Activated T-cell treated with anti-CD3 and anti-CD28 coated beads, Interleukin-2, amount 50 U/mL, for 1 hour (primary cell): ENCODE measurements at places on chromosomes 16 and 17.

GRCh38 chr17:50635732-50635981 lies 976 bp downstream of the ABCC3 start:
- DNase-seq = no peak

DNA sequence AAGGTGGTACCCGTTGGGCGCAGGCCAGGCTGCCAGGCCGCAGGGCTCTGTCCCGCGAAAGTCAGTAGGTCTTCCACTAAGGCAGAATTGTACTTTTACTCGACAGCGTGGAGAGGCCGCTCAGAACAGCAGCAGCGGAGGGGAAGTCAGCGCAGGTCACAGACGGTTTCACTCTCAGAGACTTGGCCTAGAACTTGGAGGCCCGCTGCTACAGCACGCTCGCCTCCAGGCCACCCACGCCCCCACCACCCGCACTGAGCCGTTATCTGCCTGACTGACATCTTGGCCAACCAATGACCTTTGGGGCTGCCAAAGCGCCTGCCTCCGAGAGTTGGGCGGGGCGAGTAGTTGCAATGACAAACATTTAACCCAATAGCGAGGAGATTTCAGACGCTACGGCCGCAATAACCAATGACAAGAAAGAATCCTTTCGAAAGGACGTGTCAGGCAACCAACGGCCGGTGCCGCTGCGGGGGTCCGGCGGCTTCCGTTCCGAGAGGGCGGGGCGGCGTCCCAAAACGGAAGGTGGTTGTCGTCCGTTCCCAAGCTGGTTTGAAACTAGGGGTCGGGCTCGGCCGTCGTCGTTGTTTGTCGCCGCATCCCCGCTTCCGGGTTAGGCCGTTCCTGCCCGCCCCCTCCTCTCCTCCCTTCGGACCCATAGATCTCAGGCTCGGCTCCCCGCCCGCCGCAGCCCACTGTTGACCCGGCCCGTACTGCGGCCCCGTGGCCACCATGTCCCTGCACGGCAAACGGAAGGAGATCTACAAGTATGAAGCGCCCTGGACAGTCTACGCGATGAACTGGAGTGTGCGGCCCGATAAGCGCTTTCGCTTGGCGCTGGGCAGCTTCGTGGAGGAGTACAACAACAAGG lies at the start of gene DCAF7:
DCAF7 (plus strand) TSS at position 532 of the 871 bp plus-strand sequence; CDS start at position 733, 201 bp downstream.
- DNase-seq = peak; percentile 98

DNA sequence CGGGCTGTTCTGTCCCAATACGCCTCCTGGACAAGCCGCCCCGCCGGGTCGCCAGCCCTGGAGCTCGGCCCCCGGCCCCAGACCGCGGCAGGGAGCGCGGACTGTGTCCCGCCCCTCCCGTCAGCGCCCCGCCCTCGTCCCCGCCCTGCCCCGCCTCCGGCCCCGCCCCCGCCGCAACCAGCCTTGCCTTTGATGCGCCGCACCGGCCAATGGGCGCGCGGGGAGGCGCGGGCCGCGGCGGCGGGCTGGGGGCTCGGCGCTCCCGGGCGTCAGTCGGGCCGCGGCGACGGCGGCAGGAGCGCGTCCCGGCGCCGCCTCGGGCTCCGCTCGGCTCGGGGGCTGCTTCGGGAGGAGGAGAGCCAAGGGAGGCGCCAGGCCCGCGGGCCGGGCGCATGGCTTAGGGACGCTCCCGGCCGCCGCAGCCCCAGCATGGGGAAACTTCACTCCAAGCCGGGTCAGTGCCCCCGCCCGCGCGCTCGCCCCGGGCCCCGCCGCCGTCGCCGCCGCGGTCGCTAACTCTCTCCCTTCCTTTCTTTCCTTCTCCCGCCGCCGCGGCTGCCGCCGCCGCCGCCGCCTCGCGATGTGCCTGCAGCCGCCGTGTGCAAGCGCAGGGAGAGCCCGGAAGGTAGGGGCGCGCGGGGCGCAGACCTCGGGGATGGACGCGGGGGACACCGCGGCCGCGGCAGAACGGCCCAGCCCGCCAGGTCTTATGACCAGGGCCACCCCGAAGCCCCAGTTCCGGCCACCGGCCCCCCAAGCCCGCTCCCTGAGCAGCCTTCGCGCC lies at the start of gene NKD1:
NKD1 (plus strand) TSS at position 272 of the 784 bp plus-strand sequence; CDS start at position 430, 158 bp downstream.
- peak; percentile 82 for DNase-seq

GRCh38 chr17:54924405-54924804 lies 23.8 kb downstream of the TOM1L1 start:
- no peak for DNase-seq

GRCh38 chr16:73418691-73419090 lies 370.8 kb upstream of the ZFHX3 start:
- DNase-seq = no peak

DNA sequence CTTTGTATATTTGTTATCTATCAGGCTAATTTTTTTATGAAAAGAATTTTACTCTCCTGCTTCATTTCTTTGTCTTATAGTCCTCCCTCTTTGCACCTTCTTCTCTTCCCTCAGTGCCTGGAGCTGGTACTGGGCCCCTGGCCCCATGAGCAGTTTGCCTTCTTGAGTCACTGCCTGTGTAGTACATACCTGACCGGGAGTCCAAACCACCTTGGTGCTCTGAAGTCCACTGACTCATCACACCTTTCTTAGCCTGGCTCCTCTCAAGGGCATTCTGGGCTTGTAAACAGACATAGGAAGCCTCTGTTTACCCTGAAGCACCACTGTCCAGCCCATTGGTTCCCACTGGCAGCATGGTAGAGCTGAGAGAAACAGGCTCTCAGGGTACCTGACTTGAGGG lies 11.0 kb upstream of the TACO1 start:
- no peak for DNase-seq

GRCh38 chr17:75288770-75289114 lies 491 bp downstream of the SLC25A19 start:
- DNase-seq = no peak
